Activated gamma-delta T cell treated with Interleukin-2 at 50 U/mL for 16 hours (primary cell): ENCODE measurements at places on chromosomes 2 and 18.

DNA sequence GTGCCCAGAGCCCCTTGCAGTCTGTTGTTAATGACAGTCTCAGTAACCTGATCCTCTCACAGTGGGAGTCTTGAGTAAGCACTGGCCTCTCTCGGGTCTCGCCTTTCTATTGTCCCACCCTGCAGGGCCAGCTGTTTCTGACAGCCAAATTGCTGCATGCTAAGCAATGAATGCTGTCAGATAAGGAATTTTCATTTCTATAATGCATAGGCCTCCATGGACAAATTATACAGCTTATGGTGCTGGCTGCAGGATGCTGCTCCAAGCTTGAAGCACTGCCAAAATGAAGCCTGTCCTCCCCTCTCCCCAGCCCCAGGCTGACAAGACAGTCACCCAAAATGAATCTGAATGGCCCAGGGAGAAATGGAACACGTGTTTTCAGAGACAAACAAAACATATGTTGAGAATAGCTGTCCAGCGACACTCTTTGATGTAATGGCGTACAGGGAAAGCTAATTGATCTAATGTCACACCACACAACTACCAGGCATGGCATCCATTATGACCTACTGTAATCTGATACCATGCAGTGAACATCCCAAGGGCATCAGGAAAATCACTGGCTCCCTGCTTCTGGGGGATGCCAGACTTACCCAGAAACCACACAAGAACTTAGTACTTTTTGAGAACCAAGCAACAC lies 36.8 kb downstream of the ACVR1 start:
- no peak for DNase-seq

- DNase-seq = no peak
These were observed 157.2 kb downstream of the DDX1 start for GRCh38 chr2:15748736-15749323.

- no peak for DNase-seq
These were observed 169.4 kb downstream of the NEDD4L start for GRCh38 chr18:58213440-58213839.

GRCh38 chr2:118320658-118321057 lies 232.4 kb downstream of the INSIG2 start:
- DNase-seq = no peak

DNA sequence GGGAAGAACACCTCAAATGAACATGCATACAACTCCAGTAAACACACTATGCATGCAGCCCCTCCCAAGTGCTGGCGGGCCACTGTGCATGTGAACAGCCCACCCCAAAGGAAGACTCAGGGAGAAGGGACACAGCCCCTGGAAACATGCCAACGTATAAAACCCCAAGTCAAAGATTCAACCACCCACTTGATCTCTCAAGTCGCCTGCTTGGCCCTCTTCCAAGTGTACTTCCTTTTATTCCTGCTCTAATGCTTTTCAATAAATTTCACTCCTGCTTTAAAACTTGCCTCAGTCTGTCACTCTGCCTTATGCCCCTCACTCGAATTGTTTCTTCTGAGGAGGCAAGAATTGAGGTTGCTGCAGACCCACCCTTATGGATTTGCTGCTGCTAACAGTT lies 139.1 kb downstream of the C1D start:
- no peak for DNase-seq

DNA sequence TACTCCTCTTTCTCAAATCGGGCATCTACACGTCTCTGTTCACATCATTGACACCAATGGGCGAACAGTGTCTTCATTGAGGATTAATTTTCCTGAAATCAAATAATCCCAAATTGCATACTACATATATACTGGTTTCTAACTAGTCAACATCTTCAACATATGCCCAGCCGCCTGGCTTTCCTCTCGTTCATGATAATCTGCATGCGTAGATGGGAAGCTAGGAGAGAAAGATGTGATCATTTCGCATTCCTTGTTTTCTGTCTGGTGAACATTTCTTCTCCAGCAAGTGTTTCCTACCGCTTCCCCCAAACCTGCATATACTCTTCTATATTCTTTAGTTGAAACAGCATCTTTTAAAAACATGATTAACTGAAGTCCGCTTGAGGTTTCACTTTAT lies 7.4 kb downstream of the TWIST2 start:
- no peak for DNase-seq

- no peak for DNase-seq
These were observed 144.8 kb downstream of the PXDN start for GRCh38 chr2:1599301-1600085.

GRCh38 chr2:146642066-146642465 lies 1202.8 kb upstream of the ACVR2A start:
- no peak for DNase-seq

- DNase-seq = no peak
These were observed 10.9 kb upstream of the HOXD1 start for GRCh38 chr2:176177580-176178037.

- DNase-seq = no peak
These were observed 153.0 kb downstream of the GBX2 start for GRCh38 chr2:236015171-236015570.

DNA sequence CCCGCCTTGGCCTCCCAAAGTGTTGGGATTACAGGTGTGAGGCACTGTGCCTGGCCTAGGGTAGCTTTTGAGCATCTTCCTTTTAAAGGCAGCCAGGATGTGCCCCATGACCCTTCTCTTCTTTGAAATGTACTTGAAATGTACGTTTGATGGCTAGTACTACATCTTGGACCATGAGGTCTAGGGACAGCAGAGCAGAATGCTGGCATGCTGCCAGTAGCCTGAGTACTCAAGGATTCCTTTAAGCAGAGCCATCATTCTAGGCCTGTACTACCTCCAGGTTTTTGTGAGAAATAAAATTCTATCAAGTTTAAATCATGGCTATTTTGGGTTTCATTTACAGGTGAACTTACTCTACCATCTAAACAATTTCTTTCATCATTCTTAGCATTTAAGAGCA lies 2.9 kb upstream of the EML6 start:
- DNase-seq = no peak

DNA sequence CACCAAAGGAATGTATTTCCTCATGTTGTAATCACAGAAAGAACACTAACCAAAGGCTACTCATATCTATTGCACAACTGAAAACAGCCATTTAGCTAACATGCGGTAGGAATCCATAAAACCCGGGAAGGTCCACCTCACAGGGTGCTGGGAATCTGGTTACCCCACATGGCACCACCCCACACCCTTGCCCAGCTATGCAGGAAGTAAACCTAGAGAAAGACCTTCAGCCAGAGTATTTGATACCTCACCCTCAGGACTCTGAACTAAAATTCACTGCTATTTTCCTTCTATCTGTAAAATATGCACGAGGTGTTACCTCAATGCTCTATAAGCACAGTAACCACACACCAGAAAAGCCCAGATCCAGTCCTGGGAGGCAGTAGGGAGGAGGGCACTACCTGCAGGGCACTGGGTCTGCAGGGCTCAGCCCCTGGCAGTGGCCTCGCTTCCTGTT lies 45.8 kb downstream of the PTPN2 start:
- no peak for DNase-seq
